ENCODE measurements at places on chromosomes 6 and 20.

DNA sequence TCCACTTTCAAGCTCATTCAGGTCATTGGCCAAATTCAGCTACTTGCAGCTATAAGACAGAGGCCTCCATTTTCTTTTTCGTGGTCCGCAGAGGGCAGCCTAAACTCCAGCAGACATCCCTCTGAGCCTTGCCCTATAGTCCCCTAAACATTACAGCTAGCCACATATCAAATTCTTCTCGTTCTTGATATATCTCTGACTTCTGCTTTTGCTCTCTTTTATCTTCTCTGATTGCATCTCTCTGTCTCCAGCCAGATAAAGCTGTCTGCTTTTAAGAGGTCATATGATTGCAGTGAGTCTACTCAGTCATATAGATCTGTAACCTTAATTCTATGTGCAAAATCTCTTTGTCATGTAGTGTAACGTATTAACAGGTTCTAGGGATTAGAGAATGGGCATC, 358.4 kb upstream of the RGS17 start:
- no peak for DNase-seq

DNA sequence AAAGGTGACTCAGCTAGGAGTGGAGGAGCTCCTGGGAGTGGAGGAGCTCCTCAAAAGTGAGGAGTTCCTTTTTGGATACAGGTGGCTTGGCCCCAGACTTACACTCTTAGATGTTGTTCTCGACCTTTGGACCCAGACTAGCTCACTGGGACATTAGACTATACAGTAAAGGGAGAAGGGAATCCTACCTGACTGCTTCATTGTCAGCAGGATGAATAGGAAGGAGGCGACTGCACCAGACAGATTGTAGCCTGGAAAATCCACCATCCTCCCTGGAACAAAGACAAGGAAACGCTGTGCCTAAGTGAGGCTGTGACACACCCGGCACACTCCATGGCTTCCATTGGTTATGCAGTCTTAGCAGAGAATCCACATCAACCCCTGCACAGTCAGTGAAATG, at the start of gene BTNL2:
Gene BTNL2, minus strand, starts transcription at position 325 of the 400 bp plus-strand sequence. Its CDS starts 58 bp downstream, at position 267.
- no peak for DNase-seq

DNA sequence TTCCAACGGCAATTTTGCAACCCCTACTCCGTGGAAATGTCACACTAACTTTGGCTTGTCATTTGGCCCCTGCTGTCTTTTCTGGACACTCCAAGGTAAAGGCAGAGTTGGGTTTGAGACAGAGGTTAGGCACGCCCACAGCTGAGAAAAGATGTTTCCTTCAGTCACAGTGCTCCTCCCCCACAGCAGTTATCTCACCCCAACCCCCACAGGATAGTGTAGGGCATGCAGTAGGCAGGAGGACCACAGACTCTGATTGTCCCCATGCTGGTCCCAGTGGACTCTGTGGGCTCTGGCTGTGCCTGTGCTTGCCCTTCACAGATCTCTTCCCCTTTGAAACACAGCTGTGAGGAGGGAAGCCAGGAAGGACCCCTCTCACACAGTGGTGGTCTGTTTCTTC, 124.0 kb upstream of the CARMIL1 start:
- no peak for DNase-seq

DNA sequence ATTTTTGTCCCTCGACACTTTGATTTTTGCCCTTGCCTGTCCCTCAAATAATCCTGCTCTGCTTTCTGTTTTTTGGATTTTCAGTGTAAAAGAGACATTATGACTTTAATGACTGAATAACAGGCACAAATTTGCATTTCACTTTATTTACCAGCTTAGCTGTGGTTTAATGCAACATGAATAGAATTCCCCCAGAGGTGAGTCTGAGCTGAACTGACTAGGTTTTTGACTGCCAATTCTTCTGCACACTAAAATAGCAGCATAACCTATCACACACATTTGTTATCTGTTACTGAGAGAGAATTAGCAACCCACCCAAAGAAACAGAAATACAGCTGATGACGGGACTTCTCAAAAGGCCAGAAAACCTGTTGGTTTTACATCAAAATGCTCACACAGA, 3.9 kb upstream of the RBM24 start:
- DNase-seq = no peak

GRCh38 chr20:18543932-18544331, 23.3 kb upstream of the SMIM26 start:
- DNase-seq = no peak

DNA sequence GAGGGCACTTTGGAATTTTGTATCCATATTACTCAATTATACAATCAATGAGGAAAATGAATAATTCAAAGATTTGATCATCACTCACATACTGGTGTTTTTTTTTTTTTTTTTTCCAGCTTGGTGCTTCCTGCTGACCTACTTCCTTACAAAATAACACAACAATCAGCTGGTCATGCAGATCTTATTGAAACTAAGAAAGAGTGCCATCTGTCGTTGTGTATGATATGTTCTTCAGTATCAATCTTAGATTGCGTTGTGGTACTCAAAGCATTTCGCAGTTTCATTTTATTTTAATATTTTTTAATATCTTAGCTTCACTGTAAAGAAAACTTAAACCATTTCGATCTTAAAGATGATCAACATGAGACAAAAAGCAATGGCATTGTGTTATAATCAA, 155.6 kb downstream of the OGFRL1 start:
- no peak for DNase-seq

All from endothelial cell (in vitro differentiated cells).